ENCODE measurements at places on chromosomes 16 and 17.

DNA sequence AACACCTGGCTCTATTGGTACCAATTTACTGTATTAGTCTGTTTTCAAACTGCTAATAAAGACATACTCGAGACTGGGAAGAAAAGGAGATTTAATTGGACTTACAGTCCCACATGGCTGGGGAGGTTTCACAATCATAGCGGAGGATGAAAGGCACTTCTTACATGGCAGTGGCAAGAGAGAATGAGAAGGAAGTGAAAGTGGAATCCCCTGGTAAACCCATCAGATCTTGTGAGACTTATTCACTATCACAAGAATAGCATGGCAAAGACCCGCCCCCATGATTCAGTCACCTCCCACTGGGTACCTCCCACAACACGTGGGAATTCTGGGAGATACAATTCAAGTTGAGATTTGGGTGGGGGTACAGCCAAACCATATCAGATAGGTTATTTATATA, 22.6 kb upstream of the GOSR1 start:
- no peak for DNase-seq

- DNase-seq: no peak
These were observed 169.5 kb upstream of the CHMP6 start for GRCh38 chr17:80822021-80822699.

GRCh38 chr17:29591737-29592608, 959 bp upstream of the ANKRD13B start:
- peak; percentile 84 for DNase-seq

- DNase-seq: no peak
These were observed 2.2 kb upstream of the MAP2K6 start for GRCh38 chr17:69412251-69412671.

- DNase-seq: peak; percentile 85
These were observed 93.8 kb upstream of the PLEKHM1 start for GRCh38 chr17:45584092-45585036.

DNA sequence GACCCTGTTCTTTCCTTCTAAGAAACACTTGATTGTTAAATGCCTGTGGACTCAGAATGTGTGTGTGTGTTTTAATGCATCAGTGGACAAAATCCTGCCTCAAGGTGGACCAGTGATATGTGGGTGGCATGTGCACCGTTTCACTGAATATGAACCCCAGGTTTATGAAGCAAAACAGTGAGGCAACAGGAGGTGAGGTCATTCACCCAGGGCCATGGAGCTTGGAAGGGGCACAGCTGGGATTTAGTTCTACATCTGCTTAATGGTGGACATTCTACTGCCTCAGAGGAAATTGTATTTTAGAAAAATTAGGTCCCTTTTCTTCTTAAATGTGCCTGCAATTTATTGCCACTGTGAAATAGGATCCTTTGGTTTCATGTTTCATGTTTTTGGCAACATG, 549.5 kb upstream of the EEF2KMT start:
- no peak for DNase-seq

- peak; percentile 69 for DNase-seq
These were observed 709 bp downstream of the STAT5A start for GRCh38 chr17:42288803-42289610.

DNA sequence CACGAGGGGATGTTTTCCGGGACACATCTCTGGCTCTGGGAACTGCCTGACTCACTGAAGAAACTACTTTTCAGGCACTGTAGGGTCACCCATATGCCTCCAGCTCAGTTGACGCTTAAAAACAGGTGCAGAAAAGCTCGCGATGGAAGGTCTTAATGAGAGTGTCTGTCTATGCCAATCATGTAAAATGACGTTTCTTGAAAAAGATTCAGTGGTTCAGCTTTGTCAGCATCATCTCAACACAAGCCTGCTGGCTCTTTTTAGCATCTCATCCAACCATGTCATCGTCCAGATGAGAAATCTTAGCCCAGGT, 27.5 kb downstream of the OR1D5 start:
- DNase-seq: no peak

GRCh38 chr17:61023996-61024395, 346.3 kb downstream of the BCAS3 start:
- DNase-seq: no peak

DNA sequence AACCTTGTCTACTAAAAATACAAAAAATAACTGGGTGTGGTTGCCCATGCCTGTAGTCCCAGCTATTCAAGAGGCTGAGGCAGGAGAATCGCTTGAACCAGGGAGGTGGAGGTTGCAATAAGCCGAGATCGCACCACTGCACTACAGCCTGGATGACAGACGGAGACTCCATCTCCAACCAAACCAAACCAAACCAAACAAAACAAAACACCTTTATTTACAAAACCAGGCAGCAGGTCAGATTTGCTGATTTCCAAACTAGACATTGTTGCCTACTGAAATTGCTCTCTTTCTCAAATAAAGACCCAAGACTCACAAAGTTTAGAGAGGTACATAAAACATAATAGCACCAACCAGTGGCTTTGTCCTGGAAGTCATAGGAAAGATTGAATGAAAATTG, 5.7 kb upstream of the TMEM238L start:
- DNase-seq: no peak

- peak; percentile 30 for DNase-seq
These were observed 868 bp downstream of the MED13 start for GRCh38 chr17:62064029-62064790.

DNA sequence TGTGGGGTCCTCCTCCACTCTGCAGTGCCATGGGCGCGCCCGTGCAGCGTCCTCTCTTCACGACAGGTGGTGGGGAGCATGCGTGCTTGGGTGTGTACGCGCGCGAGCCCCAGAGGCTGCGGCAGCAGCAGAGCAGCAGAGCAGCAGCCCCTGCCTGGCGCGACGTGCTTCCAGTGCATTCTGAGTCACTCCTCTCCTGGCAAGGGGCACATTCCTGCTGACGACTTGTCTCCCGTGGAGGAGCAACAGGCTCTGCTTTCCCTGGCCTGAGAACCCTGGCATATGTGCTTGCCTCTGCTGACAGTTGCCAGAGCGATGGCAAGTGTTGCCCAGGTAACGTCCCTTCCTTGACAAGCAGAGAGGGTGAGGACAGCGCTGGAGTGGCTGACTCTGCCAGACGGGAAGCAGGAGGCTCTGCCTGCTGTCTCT, 133.8 kb upstream of the PLCG2 start:
- no peak for DNase-seq

DNA sequence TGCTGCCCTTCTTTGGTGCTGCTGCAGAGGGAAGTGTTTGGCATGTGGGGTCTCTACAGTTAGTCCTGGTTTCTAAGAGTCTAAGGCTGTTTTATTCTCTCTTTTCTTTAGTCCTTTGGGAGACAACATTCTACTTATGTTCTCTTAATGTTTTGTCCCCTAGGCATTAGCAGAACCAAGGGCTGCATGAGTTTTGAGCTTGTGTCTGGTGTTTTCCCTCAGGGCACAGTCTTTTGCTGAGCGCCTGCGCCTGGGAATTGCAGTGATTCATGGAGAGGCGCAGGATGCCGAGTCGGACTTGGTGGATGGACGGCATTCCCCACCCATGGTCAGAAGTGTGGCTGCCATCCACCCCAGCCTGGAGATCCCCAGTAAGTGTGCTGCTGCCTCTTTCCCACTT, 41.1 kb upstream of the SLC5A10 start:
- no peak for DNase-seq

DNA sequence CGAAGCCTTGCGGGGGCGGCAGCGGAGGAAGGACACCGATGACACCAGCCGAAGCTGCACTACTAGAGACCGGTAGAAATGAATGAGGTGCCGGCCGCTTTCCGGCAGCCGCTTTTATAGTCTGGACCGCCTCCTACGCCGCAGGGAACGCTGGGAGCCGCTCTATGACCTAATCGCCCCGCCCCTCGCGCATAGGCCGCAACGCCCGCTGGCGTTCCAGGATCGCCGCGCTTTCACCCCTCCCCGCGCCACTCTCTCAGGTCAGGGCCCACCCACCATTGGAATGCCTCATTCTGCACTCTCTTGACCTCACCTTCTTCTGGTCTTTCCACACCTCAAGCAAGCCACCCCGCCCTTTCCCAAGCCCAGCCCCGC, at the start of gene DDX5:
Gene DDX5 (minus strand): TSS at position 89 of the 375 bp plus-strand sequence. CDS start 170 bp downstream, outside the sequence.
- DNase-seq: peak; percentile 98

GRCh38 chr16:66147291-66147690, 219.2 kb upstream of the CDH5 start:
- DNase-seq: no peak

DNA sequence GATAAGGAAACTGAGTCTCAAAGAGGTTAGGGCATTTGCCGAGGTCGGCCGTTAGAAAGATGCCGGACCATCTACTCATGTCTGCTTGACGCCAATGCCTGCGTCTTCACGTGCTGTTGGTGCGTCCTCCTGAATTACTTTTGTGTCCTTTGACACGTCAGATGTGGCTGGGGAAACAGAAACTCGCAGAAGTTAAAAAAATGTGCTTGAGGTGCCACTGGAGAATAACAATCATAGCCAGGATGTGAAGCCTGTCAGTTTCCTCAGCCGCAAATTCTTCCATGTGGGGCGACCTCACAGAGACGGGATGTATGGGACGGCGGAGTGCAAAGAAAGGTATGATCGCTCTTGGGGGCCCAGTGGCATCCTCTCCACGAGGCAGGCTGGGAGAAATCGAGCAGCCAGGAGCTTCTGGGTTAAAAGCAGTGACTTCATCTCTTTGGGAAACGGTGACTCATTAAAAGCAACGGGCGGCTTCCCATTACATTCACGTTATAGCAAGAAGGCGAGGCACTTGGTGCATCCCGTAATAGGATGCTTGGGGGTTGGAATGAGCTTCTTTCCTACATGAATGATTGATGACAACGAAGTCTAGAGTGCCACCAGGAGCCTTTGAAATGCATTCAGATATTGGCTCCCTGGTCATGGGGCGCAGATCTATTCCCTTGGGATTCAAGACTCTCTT, 67.8 kb downstream of the BMERB1 start:
- no peak for DNase-seq

- no peak for DNase-seq
These were observed 85.0 kb upstream of the RPL38 start for GRCh38 chr17:74118504-74118903.

GRCh38 chr16:23802776-23803175, 33.0 kb upstream of the PRKCB start:
- DNase-seq: no peak

GRCh38 chr16:27843800-27844199, 219.7 kb downstream of the GSG1L start:
- DNase-seq: no peak

DNA sequence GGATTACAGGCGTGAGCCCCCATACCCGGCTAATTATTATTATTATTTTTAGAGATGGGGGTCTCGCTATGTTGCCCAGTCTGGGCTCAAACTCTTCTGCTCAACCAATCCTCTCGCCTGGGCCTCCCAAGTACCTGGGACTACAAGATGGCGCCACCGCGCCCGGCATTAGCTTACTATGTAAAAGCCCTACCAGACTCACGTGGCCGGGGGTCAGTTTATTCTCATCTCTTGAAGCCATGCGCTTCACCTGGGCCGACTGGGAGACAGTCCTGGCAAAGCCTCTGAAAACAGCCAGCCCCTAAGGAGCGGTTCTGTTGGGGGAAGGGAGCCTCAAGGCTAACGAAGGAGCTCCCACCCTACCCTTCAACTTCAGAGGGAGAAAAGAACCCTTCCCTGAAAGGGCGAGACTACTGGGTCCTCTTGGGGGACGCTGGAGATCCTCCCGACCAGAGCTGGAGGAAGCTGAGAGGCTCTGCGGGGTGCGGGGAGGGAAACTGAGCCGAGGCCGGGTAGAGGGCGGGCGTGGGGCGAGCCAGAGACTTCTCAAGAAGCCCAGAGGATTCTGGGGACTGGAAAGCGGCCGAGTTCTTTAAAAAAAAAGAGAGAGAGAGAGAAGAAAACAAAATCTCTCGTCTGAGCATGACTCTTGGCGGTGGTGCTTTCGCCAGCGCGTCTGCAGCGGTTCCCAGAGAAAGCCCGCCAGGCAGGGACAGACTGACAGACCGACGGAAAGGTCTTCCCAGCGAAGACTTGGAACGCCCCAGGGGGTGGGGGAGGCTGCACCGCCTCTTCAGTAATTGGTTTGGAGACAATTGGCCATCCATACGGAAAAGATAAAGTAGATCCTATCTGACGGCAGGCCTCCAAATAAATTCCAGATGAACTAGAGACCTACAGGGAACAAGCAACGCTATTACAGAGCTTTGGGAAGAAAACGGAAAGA, 5.6 kb upstream of the TUBG2 start:
- DNase-seq: no peak

- DNase-seq: no peak
These were observed 26.3 kb upstream of the ETV4 start for GRCh38 chr17:43572368-43572980.

- no peak for DNase-seq
These were observed 69.0 kb downstream of the ANKFN1 start for GRCh38 chr17:56222255-56222654.

DNA sequence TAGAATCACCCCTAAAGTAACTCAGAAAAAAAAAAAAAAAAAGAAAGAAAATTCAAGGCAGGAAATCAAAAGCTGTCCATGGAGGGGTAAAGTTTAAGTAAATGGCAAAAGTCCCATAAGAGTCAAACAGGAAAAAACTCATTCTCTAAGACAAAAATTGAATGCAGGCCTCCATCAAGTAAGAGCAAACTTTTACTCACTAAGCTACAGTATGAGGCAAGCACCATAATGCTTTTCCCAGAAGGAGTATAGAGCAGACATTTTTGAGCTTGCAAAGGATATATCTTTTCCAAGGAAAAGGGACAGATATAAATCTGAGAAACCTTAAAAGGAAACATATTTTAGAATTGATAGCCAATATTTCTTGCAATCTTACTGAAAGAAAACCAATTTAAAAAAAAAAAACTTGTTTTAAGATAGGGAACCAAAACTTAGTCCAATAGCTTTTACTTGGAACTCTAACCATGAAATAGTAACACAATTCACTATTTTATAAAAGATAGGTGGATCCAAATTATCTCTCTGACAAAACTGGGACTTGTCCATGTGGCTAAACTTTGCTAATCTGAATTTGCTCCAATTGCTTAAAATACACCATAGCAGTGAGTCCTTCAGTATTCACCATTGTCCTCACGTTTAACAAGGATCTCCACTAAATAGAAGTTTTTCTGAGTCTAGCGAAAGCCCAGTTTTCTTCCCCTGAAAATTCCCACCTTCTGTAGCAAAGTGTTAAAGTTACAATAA, 99.8 kb downstream of the CDH11 start:
- DNase-seq: no peak

DNA sequence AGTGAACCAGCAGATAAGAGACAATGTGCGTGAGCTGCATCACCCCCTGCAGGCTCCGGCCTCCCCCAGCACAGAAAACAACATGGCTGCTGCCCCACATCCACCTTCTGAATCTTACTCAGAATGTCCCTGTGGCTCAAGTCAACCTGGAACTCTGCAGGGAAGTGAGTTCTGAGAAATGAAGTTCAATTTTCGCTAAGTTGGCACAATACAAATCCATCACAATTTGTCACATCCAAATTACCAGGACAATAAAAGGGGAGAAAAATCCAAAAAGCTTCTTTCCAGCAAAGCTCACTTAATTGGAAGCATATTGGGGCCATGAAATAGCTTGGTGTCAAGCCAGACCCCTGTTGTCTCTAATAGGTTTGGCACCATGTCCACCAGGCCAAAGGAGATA, 38.1 kb downstream of the CLEC19A start:
- DNase-seq: no peak

GRCh38 chr17:78446833-78447232, 68.4 kb downstream of the PGS1 start:
- no peak for DNase-seq

- peak; percentile 35 for DNase-seq
These were observed 387.1 kb upstream of the TNRC6C start for GRCh38 chr17:77571155-77571981.
